ENCODE measurements at places on chromosomes 1 and 21.

DNA sequence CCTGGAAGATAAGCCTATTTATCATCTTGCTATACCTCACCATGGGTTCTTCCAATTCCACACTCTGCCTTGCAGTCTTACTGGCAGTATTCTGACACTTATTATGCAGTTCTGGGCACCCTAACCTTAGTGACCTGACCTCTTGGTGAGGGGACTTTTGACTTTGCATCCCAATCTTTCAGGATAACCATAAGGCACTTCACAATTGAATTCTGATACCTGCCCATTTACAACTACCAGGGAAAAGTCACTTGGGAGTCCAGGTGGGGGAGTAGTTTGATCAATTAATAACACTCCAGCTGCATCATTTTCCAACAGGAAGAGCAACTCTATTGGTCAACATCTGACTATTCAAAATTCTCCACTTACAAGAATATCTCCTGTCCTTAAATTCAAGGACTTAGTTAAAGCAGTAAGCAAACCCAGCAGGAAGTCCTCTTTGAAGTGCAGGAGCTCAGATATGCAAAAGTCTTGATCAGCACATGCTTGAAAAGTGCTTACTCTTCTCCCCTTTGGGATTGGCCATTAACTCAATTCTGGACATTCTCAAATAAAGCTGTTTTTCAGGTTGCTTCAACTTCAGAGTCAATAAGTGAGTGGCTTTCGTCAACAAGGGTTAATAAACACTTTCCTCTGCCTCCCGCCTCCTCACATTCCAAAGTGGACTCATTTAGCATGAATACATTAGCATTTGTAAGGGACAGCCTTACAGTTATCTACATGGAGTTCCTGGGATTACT lies 177.4 kb upstream of the NRIP1 start:
- peak; percentile 94 for DNase-seq

DNA sequence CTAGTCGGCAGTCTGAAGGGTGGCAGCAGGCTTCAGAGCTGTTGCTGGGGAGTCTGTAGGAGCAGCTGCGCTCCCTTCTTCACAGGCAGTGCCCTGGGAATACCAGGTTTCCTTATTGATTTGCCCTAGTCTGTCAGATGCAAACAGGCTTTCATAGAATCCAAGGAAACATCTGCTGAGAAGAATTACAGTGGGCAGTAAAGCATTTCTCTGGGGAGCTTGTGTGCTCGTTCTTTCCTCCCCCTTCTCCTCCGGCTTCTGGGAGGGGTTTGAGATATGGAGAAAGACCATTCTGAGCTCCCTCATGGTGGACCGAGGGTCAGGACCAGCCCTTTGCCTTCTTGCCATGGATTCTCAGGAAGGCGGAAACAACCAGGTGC lies 25.4 kb upstream of the PARP1 start:
- no peak for DNase-seq

DNA sequence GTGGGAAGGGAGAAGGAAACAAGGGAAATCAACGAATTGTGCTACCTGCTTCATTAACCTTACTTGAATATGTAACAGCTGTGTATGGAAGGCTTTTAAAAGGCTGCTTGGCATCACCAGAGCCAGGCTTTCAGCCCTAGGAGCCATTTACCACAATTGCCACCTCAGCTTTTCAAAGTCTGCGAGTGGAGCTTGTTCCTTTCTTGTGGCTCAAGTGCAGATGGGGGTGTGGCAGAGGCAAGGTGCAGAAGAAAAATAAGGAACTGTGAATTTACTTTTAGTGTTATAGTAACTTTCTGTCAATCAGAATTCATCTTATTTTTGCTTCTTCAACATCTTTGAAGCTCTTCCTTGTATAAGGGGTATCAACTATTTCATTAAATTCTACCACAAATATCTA lies 17.6 kb downstream of the CLCA2 start:
- no peak for DNase-seq

DNA sequence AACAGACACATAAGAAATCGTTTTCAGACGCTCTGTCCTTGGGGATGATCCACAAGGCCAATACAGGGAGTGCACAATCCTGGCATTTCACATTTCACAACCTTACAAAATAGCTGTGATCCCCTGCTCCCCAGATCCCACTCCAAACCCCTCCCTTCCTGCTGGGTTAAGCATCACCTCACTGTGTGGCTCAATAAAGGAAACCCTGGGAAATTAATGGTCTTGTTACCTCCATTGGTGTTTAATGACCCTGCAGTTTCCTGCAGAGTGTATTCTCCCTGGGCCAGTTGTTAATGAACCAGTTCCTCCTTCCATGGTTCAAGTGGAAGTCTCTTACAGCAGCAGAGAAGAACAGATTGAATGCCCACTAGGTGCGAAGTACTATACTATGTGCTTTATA lies 334.7 kb downstream of the OMA1 start:
- no peak for DNase-seq

DNA sequence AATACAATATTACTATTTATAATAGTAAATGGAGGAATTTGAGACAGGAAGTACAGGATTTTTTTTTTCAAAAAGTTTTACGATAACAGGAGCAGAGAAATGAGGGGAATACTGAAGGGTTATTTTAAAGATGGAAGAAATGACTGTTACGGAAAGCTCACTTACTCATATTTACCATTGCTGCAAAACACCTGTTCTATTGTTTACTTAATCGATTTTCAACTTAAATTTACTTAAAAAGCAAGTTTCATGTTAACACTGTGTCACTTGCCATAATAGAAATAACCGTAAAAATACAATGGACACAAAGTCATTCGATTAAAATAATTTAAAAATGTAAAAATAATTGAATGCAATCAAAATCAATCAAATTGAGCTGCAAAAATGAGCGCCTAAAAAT lies 3.4 kb upstream of the EXO1 start:
- DNase-seq: no peak

DNA sequence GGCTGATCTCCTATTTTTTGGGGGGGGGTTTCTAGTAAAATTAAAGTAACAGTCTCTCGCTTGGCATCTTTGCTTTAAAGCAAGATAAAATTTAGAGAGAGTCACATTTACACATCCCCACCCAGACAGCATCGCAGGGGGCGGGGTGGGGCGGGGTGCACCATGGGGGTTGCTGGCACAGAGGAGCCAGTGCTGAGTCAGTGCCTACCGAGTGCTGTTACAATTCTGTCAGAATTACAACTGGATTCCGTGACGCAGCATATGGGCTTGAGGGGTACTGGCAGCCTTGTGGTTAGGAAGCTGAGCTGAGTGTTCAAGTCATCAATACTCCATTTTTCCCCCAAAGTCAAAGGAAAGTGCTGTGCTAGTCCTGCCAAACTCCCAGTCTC lies 175.9 kb downstream of the PRDM16 start:
- no peak for DNase-seq

DNA sequence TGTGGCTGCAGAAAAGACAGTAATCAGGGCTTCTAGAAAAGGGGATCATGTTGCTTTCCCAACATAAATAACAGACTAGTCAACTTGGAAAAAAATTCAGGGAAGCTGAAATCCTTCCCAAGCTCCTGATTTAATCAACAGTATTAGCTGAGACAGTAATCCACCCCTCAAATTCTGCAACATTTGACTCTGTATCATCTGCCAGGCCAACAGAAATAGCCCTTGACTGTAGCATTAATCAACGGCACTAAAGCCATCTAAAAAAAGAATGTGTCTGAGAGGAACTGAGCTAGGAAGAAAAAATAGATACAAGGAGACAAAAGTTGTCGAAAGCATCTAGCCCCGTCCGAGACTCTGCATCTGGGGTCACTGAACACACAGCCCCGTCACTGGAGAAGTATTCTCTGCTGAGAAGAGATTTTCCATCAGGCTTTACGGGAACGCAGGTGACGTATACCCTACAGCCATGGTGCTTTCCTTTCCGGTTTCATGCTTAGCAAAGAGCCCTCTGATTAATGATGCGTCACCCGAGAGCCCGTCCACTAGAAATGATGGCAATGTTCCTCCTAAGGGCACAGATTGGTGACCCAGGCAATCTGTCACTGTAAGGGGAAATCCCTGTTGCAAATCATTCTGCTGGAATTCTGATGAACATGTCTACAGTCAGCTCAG lies 42.1 kb upstream of the TP53BP2 start:
- no peak for DNase-seq

- no peak for DNase-seq
Measured at GRCh38 chr21:44357064-44357837, 3.8 kb downstream of the TRPM2 start.

- DNase-seq: no peak
Measured at GRCh38 chr1:23930861-23931490, 17.8 kb upstream of the CNR2 start.

- DNase-seq: no peak
Measured at GRCh38 chr1:167482184-167482583, 36.1 kb downstream of the CD247 start.

DNA sequence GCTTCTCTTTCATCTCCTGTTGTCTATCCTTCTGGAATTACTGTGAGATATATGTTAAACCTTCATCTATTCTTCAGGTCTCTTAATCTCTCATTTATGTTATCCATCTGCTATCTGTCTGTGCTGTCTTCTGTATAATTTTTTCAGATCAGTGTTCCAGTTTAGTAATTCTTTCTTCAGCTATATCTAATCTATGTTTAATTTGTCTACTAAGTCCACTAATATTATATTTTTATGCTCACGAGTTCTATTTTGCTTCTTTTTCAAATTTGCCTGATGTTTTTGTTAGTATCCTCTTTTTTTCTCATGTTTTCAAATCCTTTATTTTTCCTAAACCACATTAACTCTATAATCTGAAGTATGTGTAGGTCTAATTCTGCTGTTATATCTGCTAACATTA lies 34.6 kb upstream of the PLEKHO1 start:
- no peak for DNase-seq

DNA sequence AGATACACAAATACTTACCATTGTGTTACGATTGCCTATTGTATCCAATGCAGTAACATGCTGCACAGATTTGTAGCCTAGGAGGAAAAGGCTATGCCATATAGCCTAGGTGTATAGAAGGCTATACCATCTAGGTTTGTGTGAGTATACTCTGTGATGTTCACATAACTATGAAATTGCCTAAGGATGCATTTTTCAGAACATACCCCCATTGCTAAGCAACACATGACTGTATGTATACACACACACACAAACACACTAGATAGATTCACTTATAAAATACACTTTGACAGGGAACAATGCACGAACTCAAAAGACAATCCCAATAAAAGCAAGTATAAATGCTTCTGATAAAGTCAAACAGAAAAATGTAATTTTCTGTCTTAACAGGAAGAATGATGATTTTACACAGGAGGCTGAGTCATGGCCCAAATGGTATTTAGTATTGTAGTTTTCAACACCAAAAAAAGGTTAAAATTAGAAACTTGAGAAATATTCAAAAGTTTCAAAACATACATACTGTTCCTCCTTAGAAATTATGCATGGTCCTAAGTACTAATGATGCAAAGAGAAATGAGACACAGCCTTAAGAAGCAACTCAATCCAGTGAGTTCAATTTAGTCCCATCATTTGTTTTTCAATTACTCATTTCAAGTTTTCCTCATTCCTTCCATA lies 12.2 kb downstream of the FH start:
- no peak for DNase-seq

DNA sequence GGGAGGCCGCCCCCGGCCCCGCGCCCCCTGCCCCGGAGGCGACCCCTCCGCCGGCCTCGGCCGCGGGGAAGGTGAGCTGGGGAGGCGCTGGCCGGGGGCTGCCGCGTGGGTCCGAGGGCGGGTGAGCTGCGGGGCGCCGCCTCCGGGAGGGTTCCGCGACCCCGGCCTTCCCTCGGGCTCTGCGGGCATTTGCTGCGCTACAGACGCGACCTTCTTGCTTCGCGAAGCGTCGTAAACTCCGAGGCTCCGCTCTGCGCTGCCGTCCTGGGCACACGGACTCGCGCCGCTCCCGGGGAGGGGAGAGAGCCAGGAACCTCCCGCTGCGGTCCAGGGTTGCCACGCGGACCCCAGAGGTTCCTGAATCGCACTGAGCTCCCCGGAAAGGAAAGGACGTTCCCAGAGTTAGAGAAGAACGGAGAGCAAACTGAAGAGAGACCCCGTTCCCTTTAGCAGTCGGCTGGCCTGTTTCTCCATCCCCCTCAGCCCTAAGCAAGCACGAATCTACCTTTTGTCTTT lies 345 bp downstream of the SLX9 start:
- no peak for DNase-seq

DNA sequence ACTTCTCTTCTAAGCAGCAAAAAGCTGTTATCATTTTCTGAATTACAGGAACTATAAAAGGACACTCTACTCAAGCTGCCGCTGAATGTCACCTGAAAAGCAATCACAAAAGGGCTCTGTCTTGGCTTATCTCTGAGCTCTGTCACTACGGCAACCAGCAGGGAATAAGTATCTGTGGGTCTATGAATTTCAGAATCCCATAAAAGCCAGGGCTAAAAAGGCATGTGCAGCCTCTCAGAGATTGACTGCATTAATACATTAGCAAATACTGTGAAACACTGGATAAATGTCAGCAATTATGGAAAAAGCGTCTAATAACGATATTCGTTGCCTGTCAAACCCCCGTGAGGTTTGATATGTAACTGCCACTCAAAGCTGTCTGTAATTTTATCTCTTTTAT lies 210.2 kb upstream of the DMRTA2 start:
- peak; percentile 35 for DNase-seq

- DNase-seq: no peak
Measured at GRCh38 chr1:39872698-39873097, 10.6 kb downstream of the TRIT1 start.

DNA sequence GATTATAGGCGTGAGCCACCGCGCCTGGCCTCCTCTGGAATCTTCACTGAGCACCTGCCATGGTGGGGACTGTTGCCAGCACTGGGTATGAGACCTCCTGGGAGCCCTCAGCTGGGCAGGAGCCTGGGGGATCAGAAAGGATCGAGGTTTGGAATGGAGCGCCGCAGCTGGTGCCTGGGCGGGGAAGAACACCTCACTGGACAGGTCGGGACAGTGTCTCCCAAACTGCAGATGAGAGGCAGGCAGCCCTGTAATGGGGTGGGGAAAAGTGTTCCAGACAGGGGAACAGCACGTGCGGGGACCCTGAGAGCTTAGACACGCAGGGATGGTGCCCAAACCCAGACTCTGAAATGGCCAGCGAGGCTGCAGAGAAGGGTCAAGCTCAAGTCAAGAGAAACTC lies 150.9 kb upstream of the C1orf174 start:
- DNase-seq: no peak

- DNase-seq: no peak
Measured at GRCh38 chr1:183834568-183834967, 29.6 kb downstream of the RGL1 start.

DNA sequence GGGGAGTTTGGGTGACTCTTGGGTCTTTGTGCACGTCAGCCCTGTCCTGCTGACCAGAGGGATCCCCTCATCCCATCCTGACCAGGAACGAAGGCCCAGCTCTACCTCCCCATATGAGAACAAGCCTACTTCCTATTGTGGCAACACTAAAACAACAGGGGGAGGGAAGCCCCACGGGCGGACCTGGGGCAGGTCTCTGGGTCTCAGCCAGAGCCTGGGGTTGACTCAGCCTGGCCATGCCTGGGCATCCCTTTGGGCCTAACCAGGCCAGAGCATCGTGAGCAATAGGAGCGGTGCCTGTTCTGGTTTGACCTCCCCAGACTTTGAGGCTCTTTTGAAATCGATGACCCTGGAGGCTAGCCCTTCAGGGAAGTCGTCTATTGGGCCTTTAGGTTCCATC lies 16.8 kb downstream of the RPS6KA1 start:
- no peak for DNase-seq

GRCh38 chr1:88296642-88297041 lies 387.4 kb upstream of the PKN2 start:
- DNase-seq: no peak
